ENCODE measurements at places on chromosomes 12 and 14.

DNA sequence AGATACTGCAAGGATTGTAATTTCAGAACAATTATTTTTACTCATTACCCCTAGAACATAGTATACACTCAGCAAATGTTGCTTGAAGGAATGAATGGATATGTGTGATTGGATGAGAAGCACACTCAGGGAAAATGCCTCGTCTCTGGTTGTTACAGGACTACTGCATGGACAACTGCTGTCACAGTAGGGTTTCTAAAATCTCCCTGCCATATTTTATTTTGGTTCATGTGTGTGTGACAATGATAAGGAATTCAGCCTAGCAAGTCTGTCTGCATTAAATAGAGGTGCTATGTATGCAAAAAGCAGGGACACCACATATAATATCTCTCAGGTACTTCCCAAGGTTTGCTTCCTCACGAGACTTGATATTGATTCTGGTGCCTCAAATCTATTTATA lies 1.4 kb downstream of the PTPRR start:
- DNase-seq: no peak

DNA sequence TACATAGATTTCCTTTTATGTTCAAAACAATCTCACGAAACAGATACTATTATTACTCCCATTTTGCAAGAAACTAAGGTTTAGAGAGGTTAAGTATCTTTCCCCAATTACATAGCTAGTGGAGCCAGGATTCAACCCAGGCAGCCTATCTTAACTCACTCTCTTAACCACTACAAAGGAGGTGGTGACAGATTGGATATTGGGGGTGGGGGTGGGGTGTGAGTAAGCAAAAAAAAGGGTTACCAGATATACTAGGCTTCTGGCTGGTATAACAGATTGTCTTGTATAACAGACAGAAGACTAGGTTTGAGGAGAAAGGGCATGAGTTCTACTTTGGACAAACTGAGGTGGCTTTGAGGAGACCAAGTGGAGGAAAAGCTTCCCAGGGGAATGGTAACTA lies 2.1 kb downstream of the GMFB start:
- DNase-seq: no peak

DNA sequence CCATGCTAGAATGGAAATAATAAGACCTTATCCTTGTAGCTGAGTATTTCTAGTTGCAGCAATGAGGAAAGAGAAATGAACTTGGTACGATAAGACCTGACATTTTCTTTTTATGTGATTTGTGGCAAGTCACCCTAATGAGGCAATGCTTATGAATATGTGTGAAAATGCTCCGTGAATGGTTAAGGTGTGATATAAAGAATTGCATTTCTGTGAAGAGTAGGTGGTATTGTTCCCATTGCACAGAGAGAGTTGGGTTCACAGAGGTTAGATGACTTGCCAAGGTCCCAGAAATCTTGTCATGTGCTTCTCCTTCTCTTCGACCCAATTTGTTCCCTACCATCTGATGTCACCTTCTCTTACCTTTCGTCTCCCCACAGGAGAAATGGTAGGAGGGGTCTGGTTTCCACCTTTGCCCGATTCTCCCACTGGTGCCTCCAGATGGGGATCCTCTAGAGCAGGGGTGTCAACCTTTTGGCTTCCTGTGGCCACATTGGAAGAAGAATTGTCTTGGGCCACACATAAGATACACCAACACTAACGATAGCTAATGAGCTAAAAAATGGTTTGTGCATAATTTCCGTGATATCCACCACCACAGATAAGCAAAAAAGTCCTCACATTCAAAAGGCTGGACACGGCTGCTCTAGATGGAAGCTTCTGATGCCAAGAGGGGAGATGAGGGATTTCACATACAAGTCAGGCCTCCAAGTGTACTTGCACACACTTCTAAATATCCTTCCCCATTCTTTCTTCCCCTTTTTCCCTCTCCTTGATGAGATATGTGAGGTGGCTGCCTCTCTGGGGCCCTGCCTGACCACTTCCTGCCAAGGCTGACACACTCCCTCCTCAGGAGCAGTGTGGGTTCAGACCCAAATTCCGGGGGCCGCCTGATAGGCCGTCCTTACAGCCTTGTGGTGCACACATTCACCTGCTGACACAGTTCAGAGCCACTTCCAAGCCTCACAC lies 96.1 kb downstream of the PLXNC1 start:
- no peak for DNase-seq

DNA sequence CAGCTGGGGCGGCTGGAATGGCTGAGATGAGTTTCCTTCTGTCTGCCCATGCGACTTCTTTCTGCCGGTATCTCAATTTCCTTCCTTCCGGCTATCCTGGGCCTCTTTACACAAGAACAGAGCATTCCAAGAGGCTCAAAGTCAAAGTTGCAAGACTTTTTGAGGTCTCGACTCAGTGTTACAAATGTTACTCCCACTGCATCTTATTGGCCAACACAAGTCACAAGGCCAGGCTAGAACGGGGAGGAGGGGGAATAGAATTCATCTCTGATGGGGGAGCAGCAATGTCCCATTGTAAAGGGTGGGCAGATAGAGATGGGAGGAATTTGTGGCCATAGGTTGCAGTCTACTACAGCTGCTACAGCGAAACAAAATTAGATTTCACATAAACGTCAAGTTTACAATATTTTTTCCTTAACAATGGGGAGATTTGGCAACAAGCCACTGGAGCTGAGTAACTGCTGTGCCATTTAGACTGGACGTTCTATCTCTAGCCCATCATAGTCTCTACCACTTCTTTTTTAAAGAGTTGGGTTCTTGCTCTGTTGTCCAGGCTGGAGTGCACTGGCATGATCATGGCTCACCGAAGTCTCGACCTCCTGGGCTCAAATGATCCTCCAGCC lies 9.5 kb upstream of the NYNRIN start:
- no peak for DNase-seq

- no peak for DNase-seq
These were observed 15.1 kb downstream of the TUNAR start for GRCh38 chr14:95891742-95892141.

- no peak for DNase-seq
These were observed 15.2 kb downstream of the RILPL2 start for GRCh38 chr12:123421314-123421713.

DNA sequence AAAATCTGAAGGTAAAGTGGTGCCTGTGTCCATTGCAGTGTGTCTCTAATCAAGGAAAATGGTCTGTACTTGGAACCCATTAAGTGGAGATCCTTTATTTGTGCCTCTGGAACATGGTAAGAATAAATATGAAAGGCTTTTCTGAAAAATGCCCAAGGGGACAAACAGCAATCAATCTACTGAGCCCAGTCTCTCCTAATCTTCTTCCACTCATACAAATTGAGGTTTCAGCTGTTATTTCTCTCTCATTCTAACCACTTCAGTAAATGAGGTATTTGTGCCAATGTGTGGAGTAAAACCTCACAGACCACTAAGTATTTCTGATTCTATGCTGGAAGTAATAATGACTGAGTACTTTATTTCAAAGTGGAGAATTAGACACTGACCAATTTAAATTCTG lies 82.3 kb upstream of the ST8SIA1 start:
- no peak for DNase-seq

- DNase-seq: no peak
These were observed 107.9 kb upstream of the NAP1L1 start for GRCh38 chr12:76192416-76192815.

- no peak for DNase-seq
These were observed 12.6 kb downstream of the GIT2 start for GRCh38 chr12:109983432-109984142.

GRCh38 chr12:11836282-11837151 lies 187.0 kb downstream of the ETV6 start:
- no peak for DNase-seq

GRCh38 chr12:60072911-60073310 lies 477.1 kb downstream of the SLC16A7 start:
- no peak for DNase-seq

DNA sequence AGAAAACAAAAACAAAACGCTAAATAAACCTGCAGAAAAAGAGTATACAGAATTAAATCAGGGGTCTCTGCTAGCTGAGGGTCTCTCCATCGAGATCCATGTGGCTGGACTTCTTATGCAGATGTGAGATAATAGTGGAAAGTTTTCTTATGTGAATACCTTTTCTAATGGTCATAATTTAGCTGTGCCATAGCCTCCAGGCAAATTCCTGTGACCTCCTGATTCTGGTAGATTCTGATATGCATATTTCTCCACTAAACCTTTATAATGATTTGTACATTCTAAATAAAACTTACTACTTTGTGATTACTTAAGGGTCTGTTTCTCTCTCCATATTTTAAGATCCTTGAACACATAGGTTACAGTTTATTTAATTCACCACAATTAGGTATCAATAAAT lies 1002.6 kb downstream of the GALC start:
- DNase-seq: no peak

DNA sequence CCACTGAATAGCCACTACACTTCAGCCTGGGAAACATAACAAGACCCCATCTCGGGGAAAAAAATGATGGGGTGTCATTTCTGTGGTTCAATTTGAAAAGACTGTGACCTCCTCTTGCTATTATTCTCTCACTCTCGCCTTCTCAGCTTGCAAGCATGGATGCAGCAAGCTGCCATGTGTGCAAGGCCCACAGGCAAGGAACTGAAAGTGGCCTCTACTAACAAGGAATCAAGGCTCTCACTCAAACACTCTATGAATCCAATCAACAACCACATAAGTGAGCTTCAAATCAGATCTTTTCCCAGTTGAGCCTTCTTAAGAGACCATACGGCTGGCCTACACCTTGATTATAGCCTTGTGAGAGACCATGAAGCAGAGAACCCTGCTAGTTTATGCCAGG lies 17.9 kb upstream of the DHRS7 start:
- DNase-seq: no peak

- no peak for DNase-seq
These were observed 181.9 kb downstream of the C12orf42 start for GRCh38 chr12:103313894-103314293.

DNA sequence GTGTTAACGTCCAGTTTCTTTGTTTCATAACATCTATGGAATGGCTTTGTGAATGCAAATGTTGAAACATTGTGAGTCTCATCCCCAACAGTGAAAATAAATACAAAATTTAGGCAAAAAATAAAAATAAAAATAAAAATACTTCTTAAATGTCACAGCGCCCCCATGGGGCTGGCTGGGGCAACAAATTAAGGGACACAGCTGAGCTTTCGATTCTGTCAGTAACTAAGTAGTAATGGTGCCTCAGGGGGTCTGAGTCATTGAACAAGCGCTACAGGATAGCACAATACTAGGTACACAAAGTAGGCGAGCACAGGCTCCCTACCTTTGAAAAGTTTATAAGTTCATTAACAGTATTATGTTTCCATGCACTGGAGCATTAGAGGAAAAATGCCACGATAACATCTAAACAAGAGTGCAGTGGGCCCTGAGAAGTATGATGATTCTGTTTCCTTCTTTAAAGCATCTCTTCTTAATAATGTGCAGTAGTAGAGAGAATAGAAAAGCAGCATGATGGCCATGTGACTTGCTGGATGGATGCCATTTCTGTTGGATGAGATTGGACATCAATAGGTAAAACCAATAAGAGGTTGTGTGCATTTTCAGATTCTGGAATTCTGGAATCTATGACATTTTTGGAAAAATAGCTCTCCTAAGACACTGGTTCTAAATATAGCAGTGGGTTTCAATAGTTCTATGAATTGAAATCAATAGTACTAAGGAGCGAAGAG lies 667.2 kb downstream of the DIO2 start:
- DNase-seq: no peak

Measured in posterior cingulate gyrus (tissue), 11 donors.